ENCODE measurements at places on chromosomes 1 and 21.

GRCh38 chr1:209692296-209692695 lies 12.3 kb upstream of the HSD11B1 start:
- DNase-seq, result no peak

- DNase-seq, result no peak
Observed at GRCh38 chr1:33719326-33719725, 144.6 kb upstream of the HMGB4 start.

DNA sequence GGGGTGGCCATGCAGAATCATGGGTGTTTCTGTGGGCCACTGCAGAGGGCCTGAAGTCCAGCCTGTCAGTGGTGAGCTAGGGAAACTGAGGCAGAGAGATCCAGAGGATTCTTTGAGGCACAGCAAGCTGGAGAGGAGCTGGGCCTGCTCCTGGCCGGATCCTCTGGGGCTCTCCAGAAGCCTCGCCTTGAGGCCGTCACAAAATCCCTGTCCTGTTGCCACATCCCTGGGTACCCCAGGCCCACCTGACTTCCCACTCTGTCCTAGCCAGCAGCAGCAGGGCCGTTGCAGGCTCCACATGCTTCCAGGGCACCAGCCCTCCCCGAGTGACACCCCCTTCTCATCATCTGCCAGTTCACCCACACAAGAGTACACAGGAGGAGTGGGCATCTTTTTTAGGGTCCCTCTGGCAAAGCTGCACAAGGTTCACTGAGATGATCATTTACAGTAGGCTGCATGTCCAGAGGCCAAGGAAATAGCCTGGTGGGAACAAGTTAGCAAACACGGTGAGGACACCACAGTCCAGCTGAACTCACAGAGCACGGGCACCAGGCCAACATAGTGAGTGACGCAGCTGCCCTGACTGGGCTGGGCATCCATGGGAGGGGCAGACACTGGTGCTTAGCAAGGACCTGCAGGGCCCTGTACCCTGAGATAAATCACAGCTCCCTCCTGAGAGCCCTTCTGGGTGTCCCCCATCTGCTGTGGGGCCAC lies 25.1 kb upstream of the TSPEAR start:
- DNase-seq, result no peak

DNA sequence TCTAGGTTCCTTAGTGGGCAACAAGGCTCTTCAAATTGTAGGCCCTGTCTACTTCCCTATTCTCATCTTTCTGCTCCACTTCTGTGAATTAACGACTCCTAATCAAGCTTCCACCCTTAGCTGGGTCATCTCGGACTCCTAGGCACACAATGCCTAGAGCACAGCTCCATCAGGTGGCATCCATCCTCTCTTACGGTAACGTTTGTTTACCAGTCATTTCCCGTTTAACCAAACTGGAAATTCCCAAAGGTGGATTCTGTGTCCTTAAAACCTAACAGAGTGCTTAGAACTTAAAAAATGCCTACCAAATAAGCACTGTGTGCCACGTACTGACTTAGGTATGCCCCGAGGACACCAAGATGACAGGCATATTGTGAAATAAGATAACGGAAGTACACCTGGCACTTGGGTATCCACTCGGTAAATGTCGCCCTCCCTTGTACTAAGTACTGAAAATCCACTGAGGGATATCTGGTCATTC lies 1.5 kb downstream of the PARP1 start:
- no peak for DNase-seq

- DNase-seq, result no peak
Observed at GRCh38 chr21:46639489-46640386, 4.3 kb downstream of the PRMT2 start.

DNA sequence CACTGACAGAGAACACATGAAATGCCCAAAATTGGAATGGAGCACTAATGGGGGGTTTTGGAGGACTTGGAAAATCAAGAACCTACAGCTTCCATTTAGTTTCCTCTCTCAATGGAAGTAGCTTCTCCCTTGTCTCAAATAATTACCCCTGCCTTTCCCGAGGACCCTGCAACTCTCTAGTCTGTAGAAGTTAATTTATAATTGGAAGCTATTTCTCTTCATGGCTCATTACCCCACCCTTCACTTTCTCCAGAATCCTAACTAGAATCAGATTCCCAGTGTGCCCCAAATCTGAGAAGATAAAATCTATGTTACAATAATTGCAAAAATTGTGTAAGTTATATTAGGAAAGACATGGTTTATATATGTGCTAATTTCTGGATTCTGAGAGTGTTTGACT lies 181.5 kb upstream of the ATP1B1 start:
- DNase-seq, result no peak

DNA sequence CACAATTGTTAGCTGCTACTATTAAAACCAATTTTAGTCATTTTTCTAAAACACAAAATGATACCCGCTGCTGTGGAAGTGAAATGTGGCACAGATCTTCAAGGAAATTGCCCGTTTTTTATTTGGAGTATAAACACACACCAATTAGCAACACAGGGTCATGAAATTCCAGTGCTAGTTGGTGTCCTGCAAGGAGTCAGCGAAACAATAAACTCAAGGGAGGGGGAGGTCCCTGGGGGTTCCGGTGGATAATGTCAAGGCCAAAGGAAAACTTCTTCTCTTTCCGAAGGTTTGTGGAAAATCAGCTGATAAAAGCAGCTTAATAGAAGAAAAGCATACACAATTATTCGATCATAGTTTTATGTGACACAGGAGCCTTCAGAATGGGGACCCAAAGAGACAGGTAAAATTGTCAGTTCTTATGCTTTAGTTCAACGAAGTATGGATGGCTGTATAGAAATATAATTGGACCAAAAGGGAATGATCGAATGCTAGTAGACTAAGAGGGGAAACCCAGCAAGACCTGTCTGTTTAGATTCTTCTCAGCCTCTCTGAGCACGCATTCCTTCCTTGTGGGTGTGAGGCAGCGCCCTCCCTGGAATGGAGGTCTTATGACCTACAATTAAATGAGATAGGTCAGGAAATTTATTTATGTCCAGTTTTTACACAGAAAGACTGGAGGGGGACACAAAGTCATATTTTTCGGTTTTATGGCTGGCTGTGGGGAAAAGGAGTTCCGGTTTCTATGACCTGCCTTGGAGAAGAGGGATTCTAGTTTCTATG lies 65.9 kb downstream of the KCNK1 start:
- DNase-seq, result no peak

Data from omental fat pad (tissue), 4 donors.